ENCODE measurements at places on chromosomes 11 and 22.

DNA sequence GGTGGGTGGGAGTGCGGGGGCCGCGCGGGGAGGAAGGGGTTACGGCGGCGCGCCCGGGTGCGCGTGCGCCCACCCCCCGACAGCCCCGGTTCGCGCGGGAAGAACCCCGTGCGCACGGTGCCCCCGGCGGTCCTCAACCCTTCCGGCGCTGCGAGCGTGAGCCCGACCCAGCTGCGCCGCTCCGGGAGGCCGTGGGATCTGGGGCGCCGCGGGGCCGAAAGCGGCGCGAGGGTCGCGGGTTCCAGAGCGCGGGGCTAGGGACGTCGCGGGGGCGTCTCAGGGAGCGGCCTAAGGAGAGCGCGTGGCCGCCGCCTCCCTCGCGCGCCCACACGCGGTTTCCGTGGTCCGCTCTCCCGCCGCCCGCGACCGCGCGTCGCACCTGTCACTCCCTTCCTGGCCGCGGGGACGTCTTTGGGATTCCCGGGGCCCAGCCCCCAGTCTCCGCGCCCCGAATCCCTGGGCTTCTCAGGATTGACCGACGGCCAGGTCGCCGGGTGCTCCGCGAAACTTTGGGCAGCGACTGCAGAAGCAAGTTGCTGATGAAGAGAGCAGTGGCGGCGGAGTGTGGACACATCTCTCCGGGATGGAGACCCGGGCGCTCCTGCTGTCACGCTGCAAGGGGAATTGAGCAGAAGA, 582 bp downstream of the SREBF2 start:
- DNase-seq, result no peak

GRCh38 chr11:69516526-69516925, 35.1 kb downstream of the LINC01488 start:
- no peak for DNase-seq

GRCh38 chr11:79170321-79170720, 270.5 kb downstream of the TENM4 start:
- no peak for DNase-seq

DNA sequence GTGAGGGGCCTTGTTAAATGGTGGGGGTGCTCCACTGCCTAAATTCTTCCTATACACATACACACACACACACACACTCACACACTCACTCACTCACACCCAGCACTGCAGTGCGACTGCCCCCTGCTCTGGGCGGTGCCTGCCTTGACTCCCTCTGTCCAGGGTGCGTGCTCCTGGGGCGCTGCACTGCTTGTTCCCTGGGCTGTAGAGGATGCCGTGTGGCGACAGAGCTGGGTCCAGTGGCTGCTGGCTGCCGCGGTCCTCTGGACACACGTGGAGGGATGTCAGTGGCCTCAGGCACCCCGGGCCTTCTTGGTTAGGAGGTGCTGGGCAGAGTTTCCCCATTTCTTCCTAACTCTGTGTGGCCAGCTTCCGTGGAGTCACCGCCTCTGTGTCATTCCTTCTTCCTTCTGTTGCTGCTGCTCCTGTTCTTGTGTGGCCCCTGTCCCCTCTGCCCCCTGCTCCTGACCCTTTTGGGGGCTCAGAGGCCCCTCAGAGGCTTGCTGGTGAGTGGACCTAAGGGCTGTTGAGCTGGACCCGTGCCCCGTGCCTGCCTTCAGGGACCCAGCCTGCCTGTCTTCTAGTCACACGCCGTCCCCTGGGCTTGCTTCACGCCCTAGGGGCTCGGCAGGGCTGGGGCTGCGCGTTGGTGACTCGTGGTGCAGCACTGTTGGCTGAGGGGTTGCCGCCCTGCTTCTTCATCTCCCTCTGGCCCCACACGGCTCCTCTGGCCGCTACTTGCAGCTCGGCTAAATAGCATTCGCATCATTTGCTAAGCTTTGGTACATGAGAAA, 147.0 kb downstream of the TBC1D22A start:
- DNase-seq, result no peak

DNA sequence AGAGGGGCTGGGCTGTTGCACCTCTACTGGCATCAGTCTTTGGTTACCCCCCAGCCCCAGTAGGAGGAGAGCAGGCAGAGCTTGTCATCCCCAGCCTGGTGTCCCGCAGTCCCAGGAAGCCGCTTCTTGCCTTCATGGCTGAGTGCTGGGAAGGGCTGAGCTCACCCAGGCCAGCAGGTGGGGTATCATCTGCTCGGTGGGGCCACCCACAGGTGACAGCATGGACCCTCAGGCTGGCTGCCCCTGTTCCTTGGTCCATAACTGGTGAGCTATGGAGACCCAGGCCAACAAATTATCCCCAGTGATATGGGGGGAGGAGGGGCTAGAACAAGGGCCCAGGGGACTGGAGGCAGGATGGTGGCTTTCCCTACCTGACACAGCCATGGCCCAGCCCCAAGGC, 6.5 kb upstream of the RHOD start:
- no peak for DNase-seq

DNA sequence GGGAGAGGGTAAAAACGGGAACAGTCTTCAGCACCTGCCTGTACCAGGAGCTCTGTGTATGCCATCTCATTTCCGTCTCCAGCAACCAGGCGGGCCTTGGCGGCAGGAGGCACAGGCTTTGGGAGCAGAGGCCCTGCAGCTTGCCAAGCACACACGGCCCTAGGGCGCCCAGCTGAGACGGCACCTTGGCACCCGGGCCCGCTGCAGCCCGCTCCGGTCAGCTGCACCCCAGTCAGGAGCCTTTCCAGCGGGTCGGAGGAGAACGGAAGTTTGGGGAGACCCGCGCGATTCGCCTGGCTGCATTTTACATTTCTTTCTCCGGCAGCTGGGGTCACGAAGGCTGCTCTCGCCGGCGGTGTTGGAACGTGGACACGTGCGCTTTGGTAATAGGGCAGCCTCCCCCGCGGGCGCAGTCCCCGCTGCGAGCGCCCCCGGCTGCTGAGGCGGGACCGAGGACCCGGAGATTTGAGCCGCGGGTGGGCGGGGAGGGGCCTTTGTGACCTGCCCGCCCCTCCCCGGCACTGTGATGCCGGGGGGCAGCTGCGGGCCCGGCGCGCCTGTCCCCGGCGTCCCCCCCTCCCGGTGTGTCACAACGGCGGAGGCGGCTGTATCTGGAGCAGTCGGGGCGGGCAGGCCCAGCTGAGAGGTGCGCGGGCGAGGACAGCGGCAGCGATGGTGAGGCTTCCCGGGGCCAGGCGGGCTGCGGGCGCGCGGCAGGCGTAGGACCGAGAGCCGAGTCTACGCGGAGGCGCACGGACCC, at the start of gene TUBA8:
Gene TUBA8 (plus strand): TSS at position 616 of the 760 bp plus-strand sequence. CDS start 57 bp downstream, at position 673.
- DNase-seq, result peak; percentile 9

All from stimulated activated CD8-positive, alpha-beta memory T cell treated with anti-CD3 and anti-CD28 coated beads, Interleukin-4, amount 100 ng/mL, for 4 hours (primary cell).